NCI-H1092 treated with DMSO at 0.1 percent for 48 hours (cell line): ENCODE measurements at places on chromosomes 6 and 20.

DNA sequence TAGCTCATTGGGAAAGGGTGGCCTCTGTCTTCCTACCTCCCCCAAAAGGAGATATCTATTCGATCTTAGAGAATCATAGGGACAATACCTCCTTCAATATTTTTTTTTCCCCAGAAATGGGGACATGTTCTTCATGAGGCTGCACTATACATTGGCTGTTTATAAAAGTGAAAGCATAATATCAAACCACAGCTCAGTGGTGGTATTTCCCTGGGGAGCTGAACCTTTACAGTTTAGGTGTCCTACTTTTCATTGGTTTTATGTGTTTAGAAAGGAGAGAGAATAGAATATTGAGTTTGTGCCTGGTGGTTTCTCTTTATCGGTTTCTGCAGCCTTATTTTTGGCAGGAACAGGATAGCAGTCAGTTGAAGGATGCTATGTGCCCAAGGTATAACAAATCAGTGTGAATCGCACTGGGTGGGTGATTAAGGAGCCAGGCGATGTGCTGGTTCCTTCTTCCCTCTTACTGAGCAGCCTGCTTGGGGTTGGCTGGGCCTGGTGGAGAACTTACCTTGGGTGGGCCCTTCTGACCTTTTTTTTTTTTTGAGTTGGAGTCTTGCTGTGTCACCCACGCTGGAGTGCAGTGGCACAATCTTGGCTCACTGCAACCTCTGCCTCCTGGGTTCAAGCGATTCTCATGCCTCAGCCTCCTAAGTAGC, 25.2 kb downstream of the UST start:
- DNase-seq, result no peak

- no peak for DNase-seq
These were observed 28.1 kb downstream of the ROS1 start for GRCh38 chr6:117397536-117398227.

- DNase-seq, result no peak
These were observed 123.8 kb downstream of the CDKAL1 start for GRCh38 chr6:20658053-20658452.

- no peak for DNase-seq
These were observed 1.2 kb downstream of the PLAGL1 start for GRCh38 chr6:144006736-144007477.

DNA sequence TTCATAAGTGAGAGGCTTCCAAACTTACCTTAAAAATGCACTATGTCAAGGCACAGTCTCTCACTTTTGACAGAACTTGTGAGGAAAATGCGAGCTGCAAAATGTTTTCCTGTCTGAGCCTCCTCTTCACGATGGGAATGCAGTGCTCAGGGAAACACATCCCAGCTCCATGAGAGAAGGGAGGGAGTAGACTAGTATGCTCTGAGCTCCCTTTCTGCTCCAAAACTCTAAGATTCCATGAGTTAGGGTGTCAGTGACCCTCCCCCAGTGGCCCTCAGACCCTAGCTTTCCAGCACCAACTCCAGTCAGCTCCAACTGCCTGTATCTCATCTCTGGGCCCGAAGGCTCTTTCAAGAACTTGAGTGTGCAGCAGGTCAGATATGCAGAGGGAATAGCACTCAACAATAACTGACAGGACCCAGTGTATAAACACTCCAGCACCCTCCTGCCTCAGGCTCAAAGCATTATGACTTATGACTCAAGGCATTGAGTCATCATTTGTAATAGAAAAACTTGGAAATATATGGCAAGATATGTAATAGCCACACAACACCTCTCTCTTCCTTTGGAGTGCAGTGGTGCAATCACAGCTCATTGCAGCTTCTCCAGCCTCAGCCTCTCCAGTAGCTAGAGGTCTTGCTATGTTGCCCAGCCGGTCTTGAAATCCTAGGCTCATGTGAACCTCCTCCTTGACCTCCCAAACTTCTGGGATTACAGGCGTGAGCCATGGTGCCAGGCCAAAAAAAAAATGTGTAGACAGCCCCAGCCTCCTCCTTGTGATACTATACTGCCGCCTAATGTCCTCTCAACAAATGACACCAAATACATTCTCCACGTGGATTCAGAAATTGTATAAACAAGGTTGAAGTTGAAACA, 16.7 kb upstream of the ENTPD6 start:
- DNase-seq, result peak; percentile 44

DNA sequence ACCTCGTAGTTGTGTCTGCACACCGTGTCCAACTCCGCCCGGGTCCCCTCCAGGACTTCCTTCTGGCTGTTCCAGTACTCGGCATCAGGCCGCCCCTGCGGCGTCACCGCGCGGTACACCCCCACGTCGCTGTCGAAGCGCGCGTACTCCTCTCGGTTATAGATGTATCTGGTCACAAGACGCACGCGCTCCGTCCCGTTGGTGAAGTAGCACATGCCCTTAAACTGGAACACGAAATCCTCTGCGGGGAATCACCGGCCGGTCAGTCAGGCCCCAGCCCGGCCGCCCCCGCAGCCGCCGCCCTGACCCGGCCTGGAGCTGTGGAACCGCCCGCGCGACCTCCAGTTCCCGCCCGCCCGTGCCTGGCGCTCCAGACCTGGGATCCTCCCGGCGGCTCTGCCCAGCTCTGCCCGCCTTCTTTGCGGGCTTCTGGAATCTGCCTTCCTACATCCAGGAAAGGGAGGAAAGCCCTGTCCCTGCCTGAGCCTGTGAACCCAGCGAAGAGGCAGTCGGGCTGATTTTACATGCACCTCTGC, 1.6 kb downstream of the HLA-DQB1 start:
- no peak for DNase-seq

GRCh38 chr6:157332813-157333212, 9.5 kb upstream of the TMEM242 start:
- DNase-seq, result no peak

DNA sequence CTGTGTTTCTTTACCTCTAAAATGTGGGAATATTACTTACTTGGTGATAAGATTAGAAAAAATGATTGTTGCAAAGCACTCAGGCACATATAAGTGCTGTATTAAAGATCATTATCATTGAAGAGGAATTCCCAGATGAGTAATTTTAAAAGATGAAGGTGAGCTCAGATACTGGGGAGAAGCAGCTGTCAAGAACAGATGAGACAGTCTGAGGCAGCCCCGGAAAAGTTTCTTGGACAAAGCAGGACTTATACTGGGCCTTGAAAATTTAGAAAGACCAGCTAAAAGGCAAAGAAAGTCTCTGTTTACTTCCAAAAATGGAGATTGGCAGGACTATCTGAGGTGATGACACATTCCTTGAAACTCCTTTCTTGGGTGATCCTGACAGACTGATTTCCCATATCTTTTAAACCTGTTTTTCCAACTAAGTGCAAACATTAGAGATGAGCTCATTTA, 93.8 kb upstream of the MARCKS start:
- DNase-seq, result no peak

GRCh38 chr6:98469141-98469540, 365.2 kb upstream of the POU3F2 start:
- DNase-seq, result peak; percentile 60

GRCh38 chr20:34562641-34563040, 4.1 kb downstream of the MAP1LC3A start:
- DNase-seq, result no peak

DNA sequence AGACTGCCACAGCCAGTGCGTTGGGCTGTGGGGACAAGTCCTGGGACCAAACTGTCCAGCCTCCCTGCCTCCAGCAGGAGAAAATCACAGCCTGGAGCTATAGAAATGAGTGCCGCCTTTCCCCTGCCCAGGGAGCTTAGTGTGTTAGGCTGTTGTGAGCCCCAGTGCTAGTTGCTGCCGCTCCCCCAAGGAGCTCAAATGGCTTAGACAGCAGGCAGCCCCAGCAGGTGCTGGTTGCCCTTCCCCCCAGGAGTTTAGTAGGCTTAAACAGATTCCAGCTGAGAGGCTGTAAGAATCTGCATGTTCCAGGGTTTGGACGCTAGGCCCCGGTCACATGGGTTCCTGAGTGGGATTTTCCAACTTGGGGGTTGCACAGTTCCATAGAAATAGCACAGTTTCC, 27.2 kb upstream of the HMGN3 start:
- DNase-seq, result no peak

GRCh38 chr20:50649590-50649989, 41.8 kb downstream of the RIPOR3 start:
- DNase-seq, result no peak

DNA sequence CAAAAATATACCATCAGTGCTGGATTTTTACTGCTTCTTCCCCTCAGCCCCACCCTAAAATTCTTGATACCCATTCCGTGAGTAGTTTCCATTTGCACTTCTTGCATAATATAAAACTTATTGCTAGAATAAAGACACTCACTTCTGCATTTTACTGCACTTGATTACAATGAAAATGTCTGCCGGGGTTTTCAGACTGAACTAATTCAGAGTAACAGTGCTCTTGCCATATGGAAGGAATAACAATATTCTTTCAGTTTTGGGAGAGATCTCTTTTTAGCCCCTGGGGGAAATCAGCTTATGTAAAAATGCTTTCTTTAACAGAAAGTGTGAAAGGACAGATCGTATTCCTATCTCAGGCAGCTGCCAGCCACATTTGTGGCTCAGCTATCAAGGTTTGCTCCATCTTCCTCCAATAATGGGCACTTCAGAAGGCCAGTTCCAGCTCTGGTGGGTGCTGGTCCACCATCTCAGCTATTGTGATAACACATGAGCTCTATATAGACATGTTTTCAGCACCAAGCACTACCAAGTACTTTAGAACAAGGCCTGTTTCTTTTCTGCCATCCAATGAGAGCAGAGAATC, 8.9 kb downstream of the SMLR1 start:
- DNase-seq, result no peak

DNA sequence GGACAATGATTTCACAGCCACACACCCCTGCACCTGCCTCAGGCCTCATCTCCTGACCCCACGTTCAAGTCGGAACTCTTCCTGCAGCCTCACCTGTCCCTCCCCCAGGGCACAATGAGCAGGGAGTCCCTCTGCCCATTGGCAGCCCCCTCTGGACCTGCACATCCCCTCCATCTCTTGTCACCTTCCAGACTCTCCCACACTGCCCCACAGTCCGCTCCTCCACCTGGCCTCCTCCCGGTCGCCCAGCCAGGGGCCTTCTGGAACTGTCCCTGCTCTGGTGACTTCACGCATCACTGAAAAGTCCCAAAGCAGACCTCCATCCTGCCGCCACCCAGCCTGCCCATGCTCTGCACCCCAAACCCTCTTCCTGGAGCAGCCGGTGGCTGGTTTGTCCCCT, 4.7 kb downstream of the CTSZ start:
- no peak for DNase-seq

- DNase-seq, result no peak
These were observed 197.4 kb upstream of the PRSS16 start for GRCh38 chr6:27049863-27050781.

DNA sequence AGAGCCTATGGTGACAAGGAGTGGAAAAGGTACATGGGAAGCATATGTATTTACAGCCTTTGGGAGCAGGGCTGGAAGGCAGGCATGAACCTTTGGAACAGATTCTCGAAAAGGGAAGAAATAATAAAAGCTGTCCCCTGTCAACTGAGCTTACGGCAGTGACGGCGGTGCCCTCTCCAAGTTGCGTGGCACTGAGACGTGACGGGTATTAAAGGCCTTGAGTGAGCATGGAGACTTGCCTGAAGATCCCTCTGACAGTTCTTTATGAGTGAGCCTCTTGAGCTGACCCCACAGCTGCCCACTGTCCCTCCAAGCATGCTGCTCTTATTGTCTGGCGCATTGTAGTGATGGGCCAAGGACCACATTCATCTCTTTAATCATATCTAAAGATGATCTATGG, 388.5 kb downstream of the ZFAND3 start:
- no peak for DNase-seq
